GM06990 (cell line): ENCODE measurements at places on chromosomes 12 and 14.

- no peak for DNase-seq
Measured at GRCh38 chr14:89965839-89966238, 10.1 kb downstream of the TDP1 start.

- peak; percentile 48 for DNase-seq
Measured at GRCh38 chr12:102478405-102479098, 1.8 kb downstream of the IGF1 start.

GRCh38 chr14:102233081-102233480 lies 71.9 kb downstream of the MOK start:
- DNase-seq = no peak

- DNase-seq = no peak
Measured at GRCh38 chr12:56103066-56103711, 1.2 kb upstream of the PA2G4 start.

DNA sequence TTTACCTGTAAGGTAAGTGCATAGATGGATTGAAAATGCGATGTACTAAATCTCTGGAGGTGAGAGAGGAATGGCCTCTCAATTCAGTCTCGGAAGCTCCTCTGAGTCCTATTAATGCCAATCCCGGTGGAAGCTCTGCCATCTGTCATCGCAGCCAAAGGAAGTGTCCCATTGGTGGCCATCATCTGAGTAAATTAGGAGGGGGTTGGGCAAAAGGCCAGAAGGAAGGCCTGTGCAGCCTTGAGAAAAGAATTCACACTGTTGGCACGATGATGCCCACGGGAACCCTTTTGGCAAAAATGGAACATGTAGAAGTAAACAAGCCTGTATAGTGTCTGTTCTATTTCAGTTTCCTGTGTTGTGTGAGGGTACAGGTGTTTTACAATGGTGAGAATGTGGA lies 494.8 kb downstream of the NELL2 start:
- no peak for DNase-seq

DNA sequence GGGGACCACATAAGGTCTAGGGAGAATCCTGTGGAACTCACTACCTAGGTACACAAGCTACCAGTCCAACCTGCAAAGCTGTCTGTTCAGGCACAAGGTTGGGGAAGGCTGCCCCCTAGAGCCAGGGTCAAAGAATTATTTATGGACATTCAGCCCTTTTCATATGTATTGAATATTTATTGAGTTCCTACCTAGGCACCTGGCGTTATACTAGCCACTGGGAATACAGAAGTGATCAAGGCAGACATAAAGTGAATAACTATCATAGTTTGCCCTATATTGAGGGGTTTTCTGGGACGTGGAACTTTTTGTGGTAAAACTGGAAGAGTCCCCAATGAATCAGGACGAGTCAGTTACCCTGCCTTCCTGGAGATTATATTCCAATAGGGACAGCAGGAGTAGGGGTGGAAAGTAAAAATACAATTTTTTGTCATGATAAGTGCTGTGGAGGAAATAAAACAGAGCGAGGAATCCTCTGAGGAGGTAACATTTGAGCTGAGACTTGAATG lies 5.8 kb upstream of the SLC48A1 start:
- DNase-seq = no peak
